ENCODE measurements at places on chromosomes 12 and 14. TPM values are rescaled to one million over a fixed set of nuclear protein-coding genes. Genes with fewer than 3 reads are reported as not detected.

DNA sequence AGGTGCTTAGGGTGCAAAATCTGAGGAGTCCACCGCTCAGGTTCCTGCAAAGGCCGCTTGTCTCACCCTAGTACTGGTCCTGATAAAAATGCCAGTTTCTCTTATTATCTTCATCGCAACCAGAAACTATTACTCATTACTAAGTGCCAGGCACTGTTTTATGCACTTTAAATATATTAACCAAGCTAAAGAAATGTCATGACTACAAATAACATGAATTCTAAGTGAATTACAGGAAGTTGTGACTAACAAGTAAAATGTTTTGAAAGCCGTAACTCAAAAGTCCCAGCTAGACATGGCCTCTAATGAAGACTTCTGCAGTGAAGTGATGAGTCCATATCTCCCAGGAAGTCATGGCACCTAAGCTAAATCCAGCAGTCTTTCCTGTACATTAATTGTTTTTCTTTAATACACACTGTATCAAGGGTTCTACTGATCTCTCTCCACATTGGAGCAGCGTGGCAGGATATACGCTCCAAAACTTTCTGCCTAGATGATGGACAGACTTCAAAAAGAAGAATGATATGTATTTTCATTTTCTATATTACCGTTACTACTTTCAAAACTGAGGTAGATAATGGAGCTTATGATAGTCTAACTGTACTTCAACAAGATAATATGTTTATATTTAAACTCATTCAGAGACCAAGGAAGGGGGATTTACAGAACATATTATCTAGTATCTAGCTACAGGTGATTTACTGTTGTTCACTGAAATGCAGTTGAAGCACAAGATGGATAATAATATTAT is 117.3 kb upstream of the ARID2 start:
- DNase-seq: no peak

DNA sequence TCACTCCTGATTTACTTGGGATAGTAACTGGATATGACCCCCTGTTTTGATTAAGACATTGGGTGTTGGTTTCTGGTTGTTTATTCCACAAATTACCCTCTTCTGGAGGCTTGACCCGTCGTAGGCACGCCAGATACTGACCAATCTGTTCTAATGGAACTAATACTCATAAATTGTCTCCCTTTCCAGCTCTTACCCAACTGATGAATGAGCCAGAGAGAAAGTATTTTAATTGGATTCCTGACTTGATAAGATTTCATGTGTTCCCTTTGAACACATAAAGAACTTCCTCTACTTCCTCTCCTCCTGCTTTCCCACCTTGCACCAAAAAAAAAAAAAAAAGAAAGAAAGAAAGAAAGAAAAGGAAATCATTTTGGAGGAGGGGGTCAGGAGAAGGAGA is 340.9 kb downstream of the PCNX1 start:
- no peak for DNase-seq

DNA sequence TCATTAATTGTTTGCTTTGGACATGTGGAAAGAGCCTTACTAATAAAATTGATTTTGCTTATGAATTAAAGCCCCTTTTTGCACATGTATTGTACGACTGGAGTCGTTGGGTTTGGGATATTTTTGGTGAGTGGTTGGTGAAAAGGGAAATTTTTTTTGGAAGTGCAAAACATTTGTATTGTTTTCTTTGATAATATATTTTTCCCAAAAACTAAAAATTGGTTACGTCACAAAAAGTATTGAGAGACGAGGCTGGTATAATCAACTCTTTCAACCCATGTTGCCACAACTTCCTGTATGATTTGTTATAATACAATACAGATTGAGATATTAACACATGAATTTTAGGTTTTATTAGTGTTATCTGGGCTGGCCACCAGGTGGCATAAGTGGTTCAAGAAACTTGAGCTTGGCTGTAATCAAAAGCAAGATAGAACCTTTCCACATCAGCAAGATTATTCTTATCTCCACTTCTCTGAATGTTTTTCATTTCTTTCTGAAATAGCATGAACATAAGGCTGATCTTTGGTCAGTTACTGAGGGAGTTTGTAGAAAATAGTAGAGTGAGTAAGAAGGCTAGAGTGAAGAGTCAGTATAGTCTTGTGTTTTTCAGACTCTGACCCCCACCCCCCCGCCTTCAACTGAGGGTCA is 8.7 kb downstream of the NGDN start:
- no peak for DNase-seq

DNA sequence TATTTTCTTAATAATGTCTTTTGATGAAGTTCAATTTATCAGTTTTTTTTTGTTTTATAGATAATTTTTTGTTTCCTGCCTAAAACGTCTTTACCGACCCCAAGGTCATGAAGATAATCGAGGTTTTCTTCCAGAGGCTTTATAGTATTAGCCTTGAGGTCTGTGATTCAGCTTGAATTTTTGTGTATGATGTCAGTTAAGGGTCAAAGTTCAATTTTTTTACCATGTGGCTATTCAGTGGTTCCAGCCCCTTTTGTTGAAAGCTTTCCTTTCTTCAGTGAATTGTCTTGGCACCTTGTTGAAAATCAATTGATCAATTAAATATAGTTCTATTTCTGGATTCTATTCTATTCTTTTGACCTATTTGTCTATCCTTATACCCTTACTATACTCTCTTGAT is 3.2 kb upstream of the MGST1 start:
- no peak for DNase-seq

DNA sequence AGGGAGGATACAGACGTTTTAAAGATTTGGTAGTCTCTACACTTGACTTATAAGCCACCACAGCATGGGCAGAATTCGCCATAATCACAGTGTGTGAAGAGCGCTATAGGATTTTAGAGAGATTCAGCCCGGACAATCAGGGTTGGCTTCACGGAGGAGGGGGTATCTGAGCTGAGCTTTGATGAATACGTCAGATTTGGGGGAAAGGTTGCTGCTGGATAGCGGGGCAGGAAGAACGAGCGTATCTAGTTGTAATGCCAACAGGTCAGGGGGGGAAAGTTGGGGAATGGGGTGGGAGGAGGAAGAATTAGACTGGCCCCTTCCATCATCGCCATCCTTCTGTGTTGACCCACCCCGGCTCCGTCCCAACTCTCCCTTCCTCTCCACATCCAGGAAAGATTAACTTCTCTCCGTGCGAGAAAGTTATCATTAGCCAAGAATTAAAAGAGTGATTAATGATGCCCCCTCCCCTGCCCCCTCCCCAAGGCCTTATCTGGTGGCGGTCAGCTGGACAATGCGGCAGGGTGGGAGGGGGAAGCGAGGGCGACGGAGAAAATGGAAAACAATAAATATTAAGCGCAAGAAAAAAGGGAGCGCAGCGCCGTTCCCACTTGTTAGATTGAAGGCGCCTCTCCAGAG is 13.5 kb upstream of the GPATCH2L start:
- no peak for DNase-seq

- DNase-seq: no peak
These were observed 5.0 kb downstream of the BEST3 start for GRCh38 chr12:69694123-69694522.

DNA sequence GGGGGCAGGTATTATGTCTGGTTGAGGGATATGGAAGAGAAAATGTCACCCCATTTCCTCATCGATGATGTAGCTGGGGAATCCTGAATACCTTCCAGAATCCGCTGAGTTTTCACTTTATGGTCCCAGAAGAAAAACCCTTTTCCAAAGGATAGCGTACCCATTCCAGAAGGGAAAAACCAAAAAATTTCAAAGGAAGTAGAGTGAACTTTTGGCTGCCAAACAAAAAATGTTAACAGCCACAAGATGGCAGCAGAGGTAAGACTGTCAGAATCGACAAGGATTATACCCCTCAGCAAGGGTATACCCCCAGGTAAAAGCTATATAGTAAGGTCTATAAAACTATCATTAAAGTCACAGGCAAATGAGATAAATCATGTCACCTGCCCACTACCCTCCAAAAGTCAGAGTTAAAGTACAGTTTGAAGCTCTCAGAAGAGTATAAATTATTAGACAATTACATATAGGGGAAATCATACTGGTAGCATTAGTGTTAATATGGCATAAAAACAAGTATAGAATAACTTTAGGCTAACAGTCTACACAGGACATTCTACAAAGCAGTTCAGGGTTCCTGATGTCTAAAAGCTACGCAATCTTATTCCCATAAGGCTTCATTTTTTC is 18.0 kb downstream of the ACIN1 start:
- DNase-seq: no peak

Gene PLEKHG7
- total RNA-seq: not detected
